ENCODE measurements at places on chromosomes 2 and 18.

DNA sequence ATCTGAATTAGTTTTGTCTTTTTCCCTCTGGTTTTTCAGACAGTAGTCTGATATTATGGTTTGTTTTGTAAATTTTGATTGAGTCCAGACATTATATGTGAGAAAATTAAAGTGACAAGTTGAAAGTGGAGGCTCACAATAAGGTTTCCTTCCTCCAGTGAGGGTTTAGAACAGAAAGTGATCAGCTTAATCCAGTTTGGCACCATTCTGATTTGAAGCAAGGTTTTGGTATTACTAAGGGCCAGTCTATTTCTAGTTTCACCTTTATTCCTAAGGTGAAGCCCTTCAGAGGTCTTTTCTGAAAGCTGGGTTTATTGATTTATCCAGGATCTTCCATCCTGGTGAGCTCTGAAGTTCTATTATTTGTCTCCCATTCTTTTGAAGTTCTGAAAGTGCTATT, 68.7 kb downstream of the CDC42EP3 start:
- DNase-seq: no peak

DNA sequence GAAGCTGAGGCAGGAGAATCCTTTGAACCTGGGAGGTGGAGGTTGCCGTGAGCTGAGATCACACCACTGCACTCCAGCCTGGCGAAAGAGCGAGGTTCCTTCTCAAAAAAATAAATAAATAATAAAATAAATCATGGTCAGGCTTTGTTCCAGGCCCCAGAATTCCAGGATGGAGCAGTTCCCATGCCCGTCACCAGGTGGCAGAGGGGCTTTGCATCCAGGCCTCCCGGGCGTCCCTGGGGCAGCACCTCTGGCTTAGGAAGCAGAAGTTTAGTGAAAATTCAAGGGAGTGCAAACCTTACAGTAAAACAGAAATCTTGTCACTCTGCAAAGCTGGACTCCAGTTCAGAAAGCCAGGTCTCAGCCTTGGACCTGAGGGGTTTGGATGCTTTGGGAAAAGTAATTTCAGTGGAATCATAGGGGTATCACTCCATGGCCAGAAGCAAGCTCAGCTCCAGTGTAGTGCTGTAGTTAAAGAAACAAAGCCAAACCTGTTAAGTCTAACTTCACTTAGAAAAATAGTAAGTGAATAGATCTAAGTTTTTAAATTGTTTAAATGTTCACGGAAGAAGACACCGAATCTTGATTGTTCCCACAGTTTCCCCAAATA, 512.7 kb downstream of the CMPK2 start:
- no peak for DNase-seq

GRCh38 chr2:64406407-64406774, 47.6 kb upstream of the LGALSL start:
- no peak for DNase-seq

DNA sequence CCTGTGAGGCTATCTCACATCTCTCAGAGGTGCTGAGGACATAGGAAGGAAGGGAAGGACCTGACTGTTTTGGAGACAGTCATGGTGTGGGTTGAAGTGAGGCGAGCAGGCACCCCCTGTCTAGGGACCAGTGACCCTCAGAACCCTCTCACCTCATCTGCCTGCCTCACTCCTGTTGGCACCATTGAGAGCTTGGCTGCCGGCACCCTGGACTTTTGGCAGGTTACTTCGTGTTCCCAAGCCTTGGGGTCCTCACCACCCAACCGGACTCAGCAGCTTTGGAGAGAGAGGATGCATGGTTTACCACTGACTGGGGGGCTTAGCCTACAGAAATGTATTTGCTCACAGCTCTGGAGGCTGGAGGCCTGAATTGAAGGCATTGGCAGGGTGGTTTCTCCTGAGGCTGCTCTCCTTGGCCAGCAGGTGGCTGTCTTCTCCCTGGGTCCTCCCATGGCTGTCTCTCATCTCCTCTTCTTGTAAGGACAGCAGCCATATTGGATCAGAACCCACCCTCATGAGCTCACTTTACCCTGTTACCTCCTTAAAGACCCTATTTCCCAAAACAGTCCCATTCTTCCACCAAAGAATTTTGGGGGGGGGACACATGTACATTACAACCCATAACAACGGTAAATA, 142.0 kb downstream of the TSN start:
- no peak for DNase-seq

GRCh38 chr2:233051241-233052149, 8.6 kb upstream of the INPP5D start:
- no peak for DNase-seq

DNA sequence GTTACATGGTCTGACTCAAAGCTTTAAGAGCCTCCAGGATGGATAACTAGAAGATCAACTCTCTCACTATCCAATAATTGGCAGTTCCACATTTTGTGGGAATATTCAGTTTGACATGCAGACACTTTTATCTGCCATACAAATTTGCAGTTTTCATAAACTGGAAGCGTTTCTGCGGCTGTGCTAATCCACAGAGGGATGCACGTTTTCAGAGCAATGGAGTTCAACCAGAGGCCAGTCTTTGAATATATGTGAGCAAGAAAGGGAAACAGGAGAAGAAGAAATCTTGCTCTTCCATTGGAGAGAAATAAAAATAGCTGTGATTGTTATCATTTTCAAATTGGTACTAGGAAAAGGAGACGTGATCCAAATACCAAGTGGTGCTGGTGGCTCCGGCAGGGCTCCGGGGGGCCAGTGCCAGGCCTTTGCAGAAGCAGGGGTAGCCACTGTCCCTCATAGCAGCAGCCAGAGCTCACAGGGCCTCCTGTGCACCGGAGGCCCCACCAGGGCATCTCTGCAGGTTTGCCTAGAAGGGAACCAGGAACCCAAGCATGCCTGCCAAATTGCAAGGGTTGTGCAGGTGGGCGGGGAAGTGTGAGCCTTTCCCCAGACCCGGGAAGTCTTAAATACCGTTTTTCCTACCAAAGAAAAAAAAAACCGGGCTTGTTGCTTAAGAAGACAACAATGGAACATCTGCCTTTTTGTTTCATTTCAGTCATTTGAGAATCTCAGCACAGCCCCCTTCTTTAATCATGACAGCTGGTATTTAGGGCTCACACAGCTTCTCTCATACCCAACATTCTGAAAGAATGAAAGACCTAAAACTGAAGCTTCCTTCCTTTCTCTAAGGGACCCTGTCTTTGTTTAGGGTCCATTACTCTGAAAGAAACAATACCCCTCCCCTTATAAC, 791.1 kb upstream of the SOX11 start:
- no peak for DNase-seq

DNA sequence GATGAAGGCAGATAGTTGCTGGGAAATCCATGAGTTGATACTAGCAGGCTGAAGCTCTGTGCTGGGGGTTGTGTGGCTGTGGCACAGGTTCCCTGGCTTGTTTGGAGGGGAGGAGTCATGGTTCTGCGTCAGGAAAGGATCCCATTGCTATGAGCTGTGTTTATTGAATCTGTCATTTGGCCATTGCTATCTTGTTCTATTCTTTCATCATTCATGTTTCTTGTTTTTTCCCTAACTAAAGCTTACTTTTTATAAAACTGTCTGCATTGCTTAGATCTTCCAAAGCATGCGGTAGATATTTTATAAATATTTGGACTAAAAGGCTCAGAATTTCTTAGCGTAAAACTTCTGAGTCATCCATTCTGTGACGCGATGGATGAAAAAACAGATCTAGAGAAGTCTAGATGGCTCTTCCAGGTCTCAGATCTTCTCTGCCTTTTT, 335.3 kb downstream of the PTPRM start:
- DNase-seq: no peak

- DNase-seq: no peak
These were observed 100.4 kb upstream of the SLC1A4 start for GRCh38 chr2:64888591-64889309.

DNA sequence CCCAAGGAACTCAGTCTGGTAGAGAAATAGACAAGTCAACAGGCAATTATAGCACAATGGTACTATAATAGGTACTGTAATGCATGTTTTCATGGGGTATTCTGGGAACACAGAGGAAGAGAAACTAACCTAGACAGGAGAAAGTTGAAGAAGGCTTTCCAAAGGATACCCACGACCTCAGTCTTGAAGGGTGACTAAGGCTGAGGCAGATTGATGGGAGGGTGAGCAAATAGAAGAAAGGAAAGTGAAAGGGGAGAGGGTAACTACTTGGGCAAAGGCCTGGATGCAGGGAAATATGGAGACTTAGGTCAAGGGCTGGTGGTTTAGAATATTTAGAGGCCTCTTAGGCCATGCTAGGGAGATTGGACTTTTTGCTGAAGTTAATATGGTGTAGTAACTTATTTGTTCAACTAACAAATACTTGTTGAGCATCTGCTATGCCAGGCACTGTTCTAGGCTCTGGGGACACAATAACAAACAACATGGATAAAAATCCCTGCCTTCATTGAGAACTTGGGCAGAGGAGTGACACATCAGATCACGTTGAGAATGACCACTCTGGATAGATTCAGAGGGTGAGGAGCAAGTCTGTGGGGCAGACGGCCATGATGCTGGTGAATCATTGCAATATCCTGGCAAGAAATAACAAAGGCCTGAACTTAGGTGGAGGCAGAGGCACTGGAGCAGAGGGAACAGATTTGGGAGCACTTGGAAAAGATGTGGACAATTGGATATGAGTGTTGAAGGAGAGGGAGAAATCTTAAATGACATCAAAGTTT, 56.4 kb downstream of the PLB1 start:
- no peak for DNase-seq

DNA sequence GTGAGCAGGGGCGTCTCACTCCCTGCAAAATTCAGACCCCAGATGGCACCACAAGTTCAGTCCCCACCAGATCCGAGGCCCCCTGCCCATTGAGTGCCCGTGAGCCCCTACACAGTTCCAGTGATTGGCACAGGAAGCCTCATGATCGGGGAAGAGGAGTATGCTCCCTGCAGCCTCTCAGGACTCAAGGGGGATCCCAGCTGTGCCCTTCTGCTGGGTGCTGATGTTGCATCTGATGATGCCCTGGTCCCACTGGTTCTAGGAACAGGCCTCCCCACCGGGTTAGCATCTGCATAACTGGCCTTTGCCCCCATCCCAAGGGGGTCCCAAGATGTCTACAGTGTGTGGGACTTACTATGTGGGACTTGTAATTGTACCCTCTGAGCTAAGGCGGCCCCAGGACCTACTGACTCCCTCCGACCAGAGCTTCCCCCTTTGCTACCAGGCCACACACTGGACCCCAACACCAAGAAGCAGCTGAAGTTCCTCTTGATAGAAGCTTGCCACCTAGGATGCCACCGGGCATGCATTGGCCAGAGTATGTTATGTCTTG, 8.6 kb downstream of the ALPG start:
- no peak for DNase-seq

DNA sequence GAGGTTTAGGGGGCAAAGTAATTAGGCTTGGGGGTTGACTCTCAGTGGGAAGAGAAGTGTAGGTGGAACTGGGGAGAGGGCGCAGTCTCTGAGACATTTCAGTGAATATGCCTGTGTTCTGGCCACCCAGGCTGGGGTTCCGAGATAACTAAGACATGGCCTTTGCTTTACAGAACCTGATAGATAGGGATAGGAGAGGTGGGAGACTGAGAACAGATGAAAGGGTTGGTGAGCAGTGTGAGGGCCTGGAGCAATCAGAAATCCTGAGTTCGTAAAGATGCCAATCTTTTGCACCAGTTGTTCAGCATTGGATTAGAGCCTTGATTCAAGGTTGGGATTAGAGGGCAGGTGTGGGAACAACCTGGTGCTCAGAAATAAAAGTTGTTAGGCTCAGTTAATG, 15.6 kb downstream of the PARD3B start:
- no peak for DNase-seq

GRCh38 chr2:42163444-42164045, 5.6 kb upstream of the EML4 start:
- DNase-seq: no peak

GRCh38 chr18:58535340-58536201, 93.3 kb downstream of the ALPK2 start:
- DNase-seq: peak; percentile 35

DNA sequence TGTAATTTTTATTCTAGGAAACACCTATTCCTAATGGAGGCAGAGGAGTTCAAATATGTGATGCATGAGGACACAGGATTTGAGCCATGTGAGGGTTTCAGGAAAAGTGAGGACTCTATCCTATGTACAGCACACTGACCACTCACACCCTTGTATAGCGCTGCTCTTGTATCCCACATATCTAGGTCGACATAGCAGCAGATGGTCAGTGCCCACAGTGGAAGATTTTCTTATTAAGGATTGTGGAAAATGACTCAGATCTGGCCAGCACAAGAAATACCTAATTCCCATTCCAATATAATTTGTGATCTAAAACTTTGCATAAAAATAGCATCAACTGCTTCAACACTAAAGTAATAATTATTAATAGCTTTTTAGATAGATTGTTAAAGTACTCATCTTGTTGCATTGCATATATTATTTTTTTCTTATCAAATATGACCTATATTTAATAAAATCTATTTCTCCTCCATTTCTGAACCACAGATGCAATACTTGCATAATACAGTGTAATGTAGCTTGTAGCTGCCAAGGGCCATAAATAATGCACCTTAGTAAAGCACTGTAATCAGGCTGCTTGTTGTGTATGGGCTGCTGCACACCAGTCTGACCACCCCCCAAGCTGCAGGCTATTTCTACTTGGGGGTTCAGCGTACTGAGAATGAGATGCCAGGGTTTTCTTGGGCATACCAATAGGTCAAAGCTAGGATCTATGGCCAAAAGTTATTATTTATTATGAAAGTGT, 442.2 kb upstream of the CWC22 start:
- DNase-seq: no peak

All from CD4-positive, alpha-beta T cell treated with Interleukin-10 for 1 hour (primary cell).